ENCODE measurements at places on chromosomes 4 and X.

DNA sequence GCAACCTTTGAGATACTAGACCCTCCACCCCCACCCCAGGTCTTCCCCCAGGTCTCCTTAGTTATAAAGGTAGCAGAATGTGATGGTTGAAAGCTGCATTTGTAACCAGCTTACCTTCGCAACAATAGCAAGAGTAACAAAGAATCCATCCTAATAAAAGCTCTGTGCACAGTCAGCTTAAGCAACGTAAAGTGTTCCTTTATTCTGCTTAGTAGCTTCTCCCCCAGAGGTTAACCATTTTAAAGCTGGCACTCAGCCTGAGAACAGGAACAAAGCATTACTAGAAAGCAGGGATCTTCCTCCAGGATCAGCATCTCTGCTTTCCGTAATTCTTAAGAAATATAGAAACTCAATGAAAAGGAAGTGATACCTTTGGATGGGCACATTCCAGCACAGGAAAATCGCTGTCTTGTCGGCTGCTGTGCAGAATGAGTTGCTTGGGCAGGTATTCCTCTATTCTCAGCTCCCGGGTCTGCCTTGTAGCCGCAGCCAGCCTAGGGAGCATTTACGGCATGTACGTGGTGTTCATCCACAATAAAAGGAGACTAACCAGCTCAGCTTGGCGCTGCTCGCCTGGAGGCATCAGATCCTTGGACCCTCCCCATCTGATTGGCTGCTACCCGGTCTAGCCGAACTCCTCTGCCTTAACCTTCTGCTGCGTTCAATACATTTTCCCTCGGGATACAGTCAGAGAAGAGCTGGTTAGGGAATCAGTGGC lies 113.0 kb upstream of the TLR3 start:
- DNase-seq = no peak

GRCh38 chr4:150934022-150934421 lies 81.1 kb downstream of the LRBA start:
- no peak for DNase-seq

- no peak for DNase-seq
These were observed 23.4 kb upstream of the PAQR3 start for GRCh38 chr4:78962597-78963115.

DNA sequence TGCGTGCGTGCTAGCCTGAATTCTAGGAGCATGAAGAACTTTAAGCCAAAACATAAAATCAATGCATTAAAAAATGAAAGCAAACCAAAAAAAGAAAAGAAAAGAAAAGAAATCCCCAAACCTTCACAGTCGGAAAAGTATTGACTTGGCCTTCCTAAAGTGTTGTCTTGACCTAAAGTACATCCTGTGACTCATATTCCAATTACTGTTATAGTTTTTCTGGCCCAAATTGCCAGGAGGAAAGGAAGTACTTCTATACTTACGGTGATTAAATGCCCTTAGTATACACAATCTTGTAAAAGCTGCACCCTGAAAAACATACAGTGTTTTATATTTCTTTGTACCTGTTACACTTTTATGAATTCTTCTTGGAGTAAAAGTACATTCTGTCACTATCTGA lies 512.8 kb downstream of the ANKRD50 start:
- DNase-seq = no peak

DNA sequence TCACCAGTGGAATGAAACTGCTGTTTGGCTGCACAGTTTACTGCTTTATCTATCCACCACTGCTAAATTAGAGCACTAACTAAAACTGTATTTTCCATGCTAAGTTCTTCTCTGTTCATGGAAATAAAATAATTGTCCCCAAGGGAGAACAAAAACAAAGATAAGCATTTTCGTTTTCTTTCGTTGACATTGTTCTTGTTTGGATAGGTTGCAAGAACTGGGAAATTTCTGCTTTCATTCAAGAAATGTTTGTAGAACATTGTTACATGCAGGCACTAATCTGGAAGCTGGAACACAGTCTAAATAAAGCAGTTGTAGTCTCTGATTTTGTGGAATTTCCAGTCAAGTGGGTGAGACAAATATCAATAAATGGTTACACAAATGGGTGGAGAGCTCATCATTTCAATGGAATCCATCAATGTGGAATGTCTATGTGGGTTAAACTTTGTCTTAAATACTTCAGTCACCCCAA lies 5.8 kb upstream of the CXCL8 start:
- no peak for DNase-seq

DNA sequence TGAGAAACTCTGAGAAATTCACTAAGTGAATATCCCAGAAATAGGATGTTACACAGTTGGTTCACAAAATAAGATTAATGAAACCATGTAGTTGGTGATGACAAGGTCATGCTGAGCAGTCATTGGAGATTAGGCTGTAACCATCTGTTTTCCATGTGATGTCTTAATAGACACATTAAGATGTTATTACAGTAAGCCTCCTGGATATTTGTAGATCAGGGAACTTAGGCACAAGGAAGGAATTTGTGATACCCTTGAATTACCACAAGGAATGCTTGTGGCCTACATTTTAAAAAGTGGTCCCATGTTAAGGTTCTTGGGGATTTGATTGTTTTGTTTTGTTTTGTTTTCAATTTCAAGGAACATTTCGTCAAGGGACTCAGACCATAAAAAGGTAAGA lies 185.6 kb upstream of the BANK1 start:
- no peak for DNase-seq

- no peak for DNase-seq
These were observed 6.3 kb upstream of the TBC1D25 start for GRCh38 chrX:48533165-48533564.

GRCh38 chr4:86640469-86640868 lies 46.4 kb downstream of the PTPN13 start:
- no peak for DNase-seq

- no peak for DNase-seq
These were observed 102.0 kb downstream of the ARSF start for GRCh38 chrX:3143043-3143799.

DNA sequence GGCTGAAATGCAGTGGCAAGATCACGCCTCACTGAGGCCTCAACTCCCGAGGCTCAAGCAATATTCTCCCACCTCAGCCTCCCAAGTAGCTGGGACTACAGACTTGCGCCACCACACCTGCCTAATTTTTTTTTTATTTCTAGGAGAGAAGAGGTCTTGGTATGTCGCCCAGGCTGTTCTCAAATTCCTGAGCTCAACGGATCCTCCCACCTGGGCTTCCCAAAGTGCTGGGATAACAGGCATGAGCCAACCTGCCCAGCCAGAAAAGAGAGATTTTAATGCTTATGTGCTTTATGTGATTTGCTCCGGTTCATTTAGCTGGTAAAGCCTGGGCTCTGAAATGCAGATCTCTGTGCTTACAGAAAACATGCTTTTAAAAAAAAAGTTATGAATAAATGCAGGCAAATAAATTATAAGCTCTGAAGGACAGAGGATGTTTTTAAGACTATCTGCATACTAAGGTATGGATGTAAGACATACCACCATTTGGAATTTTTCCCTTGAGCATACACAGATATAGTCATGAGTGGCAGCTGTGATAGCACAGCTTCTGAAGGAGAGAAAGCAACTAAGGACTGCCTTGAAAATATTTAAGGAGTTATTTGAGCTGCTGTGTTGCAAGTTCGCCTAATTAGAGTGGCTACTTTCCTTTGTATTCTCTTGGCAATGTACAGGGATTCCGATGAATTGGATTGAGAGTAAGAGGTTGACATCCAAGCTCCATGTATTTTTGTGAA lies 13.8 kb downstream of the GUCY1B1 start:
- no peak for DNase-seq

- DNase-seq = no peak
These were observed 11.5 kb downstream of the CRMP1 start for GRCh38 chr4:5881340-5881739.

GRCh38 chr4:6874981-6875380 lies 34.6 kb upstream of the TBC1D14 start:
- no peak for DNase-seq

- no peak for DNase-seq
These were observed 1114.9 kb downstream of the C4orf33 start for GRCh38 chr4:130210864-130211263.

GRCh38 chr4:177485528-177485927 lies 43.3 kb upstream of the AGA start:
- DNase-seq = no peak

GRCh38 chr4:136281307-136281706 lies 1251.0 kb downstream of the PCDH18 start:
- no peak for DNase-seq

DNA sequence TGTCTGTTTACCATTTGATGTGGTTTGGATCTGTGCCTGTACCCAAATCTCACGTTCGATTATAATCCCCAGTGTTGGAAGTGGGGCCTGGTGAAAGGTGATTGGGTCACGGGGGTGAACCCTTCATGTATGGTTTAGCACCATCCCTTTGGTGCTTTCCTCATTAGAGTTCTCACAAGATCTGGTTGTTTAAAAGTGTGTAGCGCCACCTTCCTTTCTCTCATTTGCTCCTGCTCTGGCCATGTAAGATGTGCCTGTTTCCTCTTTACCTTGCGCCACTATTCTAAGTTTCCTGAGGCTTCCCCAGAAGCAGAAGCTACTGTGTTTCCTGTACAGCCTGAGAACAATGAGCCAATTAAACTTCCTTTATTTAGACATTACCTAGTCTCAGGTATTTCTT lies 610.7 kb upstream of the ADGRL3 start:
- DNase-seq = no peak

DNA sequence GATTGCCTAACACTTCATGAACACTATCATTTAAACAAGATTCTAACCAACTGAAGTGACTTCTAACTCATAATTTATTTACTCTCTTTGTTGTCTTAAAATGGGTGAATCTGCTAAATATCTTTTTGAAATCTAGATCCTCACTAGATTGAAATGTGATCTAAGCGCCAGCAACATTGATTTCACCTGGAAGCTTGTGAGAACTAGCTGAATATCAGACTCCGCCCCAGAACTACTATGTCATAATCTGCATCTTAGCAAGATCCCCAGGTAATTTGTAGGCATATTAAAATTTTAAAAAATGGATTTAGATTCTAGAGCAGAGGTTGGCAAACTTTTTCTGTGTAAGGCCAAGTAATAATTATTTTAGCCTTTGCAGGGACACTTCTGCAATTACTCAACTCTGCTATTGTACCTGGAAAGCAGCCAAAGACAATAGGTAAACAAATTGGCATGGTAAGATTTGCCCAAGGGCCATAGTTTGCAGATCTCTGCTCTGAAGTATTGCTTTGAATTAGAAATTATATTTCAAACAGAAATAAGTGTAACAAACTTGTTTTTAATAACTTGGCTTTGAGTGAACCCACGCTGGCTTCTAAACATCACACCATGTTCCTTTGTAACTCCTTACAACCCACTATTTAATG lies 121.5 kb downstream of the REELD1 start:
- no peak for DNase-seq
